Renal pelvis (tissue), 12 donors: ENCODE measurements at places on chromosomes 7 and 10. TPM values are rescaled to one million over a fixed set of nuclear protein-coding genes. Genes with fewer than 3 reads are reported as not detected.
A peak's percentile ranks its signal among the peaks of the same experiment; 100 is the strongest.

- DNase-seq = no peak
These were observed 1.4 kb downstream of the HTRA1 start for GRCh38 chr10:122462533-122463465.

DNA sequence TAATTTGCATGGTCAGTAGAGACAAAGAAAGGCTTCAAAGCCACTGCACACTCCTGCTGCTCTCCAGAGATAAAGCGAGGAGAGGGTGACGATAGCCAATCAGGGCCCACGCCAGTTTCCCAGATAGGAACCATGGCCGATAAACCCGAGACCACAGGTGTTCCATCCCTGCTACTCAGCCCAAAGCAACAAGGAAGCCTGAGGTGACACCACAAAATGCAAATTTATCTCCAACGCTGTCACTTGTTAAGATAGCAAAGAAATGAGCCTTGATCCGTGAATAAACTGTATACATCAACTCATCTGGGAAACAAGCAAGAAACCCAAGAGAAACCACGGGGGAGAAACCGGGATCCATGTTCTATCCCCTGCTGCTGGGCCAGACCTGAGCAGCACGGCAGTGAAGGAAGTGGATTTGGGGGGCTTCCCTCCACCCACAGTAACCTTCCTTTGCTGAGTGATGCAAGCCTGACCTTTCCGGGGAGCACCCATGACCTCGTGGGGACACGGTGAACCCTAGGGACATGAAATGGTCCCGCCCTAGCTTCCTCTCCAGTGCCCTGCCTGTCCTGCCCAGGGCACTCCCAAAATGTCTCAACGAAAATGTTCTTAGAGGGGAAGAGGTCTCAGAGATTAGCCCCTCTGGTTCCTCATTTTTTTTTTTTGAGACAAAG is 164.6 kb downstream of the PTPRN2 start:
- no peak for DNase-seq

The STAM gene
- 25.2 TPM for polyA plus RNA-seq

DNA sequence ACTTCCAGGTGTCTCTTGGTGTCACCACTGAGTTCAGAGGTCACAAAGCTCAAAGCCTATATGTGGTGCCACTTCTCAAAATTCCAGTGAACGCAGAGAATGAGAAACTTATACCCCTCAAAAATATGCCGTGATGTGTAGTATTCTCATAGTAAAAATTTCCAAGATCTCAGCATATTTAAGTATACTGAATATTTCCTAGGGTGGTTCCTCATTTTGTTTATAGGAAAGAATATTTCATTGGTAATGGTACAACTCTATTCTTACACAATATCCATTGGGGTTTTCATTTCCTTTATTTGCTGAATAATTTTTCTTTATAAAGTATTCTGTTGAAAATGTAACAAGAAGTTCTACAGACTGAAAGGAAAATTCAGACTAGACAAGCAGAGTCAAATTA is 58.9 kb upstream of the ADO start:
- no peak for DNase-seq

- no peak for DNase-seq
These were observed 54.2 kb downstream of the FOXP2 start for GRCh38 chr7:114468844-114469243.

DNA sequence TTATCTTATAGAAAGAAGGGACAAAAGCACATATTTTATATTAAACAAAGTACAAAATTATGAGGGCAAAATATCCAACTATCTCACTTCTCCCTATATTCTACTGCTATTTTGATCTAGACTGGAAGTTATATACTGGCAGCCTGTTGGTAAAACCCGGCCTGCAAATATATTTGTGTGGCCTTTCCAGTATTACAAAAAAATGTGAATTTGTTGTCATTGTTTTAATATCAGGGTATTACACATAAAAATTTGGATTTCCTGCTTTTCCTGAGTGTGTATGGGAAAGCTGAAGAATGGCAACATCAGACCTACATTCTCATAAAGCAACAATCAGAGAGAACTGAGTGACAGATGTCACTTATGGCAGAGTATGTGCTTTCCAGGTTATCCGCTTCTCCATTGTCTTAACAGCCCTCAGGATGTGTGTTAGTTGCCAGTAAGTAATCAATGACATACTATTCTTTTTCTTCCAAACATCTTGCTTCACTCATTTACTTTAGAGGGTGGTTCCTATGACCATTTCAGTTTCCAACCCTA is 7.3 kb downstream of the SYPL1 start:
- DNase-seq = no peak

DNA sequence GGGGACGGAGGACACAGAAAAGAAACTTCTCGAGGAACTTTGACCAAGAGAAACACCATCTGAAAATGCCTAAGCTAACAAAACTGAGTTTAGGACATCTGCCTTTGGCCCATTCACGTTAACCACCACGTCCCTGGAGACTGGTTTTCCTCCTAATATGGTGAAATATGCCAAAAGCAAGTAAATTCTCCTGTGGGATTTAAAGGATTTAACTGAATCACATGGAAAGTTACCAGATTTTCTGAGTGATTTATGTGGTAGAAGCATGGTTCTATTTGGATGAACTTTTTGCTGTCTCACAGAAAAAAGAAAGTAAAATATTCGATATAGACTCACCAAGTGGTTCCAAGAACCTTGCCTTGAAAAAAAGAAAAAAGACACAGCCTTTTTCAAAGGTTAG is 30.4 kb upstream of the BMPER start:
- peak; percentile 5 for DNase-seq

The CDH23 gene
- polyA plus RNA-seq = 0.83 TPM

- DNase-seq = no peak
These were observed 441.2 kb downstream of the PLXDC2 start for GRCh38 chr10:20257422-20257821.

GRCh38 chr7:104955276-104955675 is 58.7 kb upstream of the KMT2E start:
- DNase-seq = no peak
